WTC11 (cell line): ENCODE measurements at places on chromosomes 2 and 18. TPM values are rescaled to one million over a fixed set of nuclear protein-coding genes. Genes with fewer than 3 reads are reported as not detected.

GCG gene
- total RNA-seq: 0.14 TPM in 1 of 3 replicates, not detected in the others

DNA sequence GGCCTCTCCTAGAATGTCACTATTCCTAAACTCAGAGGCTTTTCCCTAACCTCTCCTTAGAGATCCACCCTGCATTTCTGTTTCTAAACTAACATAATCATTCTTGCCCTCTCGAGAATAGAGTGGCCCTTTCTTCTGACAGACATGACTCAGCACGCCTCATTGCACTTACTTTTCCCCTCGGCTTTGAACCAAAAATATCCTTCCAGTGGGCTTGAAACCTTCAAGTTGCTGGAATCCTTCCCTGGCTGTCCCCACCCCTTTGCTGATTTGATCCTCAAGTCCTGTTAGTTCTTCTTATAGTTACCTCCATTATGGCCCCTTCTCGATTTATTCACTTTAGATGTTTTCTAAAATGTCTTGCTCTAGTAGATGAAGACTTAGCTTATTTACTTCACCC lies 158.0 kb downstream of the LTBP1 start:
- DNase-seq: no peak

- DNase-seq: no peak
These were observed 9.1 kb downstream of the KCNF1 start for GRCh38 chr2:10920764-10921388.

DNA sequence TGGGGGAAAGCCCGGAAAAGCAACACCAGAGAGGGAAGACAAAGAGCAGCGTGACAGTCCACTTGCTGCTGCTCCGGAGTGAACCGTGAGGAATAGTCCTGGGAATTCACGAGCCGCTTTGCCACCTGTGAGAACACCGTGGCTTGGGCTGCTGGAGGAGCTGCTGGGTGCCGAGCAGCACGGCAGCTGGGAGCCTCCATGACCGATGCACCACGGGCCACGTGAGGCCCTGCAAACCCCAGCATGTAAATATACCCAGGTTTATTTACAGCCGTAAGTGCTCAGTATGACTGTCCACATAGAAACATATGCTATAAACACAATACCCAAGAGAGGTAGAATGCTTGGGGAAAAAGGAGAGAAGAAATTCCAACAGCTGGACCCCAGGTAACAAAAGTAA lies 65.1 kb downstream of the SMIM21 start:
- DNase-seq: no peak

DNA sequence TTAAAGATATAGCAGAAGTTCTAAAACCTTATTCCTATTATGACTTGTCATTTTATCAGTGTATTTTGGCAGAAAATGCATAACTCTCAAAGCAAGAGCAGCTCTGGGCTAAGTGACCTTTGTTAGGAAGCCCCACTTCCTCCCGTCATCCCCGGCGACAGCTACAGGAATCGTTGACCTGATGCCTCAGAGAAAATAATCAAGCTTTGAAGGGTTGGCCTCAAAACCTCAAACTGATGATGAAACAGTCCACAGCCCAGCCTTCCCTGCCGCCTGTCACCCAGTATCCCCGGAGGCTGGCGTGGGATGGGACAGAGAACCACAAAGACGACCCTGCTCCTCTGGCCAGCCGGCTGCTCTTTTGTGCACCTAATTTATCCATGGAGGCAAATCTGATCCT lies 65.3 kb downstream of the KCNF1 start:
- no peak for DNase-seq

DNA sequence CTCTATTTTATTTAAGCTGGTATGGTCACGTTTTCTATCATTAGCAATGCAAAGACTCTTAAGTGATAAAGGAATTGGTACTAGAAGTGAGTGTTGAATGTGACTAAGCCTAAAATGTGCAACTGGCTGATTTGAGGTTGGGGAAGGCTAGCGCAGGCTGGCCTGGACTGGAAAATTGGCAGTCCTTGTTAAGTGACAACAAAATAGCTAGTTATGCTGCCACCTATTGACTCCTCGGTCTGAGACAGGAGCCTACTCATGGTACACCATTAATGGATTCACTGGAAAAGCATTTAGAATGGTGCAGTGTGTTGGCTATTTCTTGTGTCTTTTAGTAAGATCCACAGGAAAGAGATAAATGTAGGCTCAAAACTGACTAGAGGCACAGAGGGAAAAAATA lies 5.7 kb upstream of the WIPF1 start:
- DNase-seq: peak; percentile 28

GRCh38 chr2:10331027-10331701 lies 28.5 kb downstream of the HPCAL1 start:
- peak; percentile 42 for DNase-seq

- no peak for DNase-seq
These were observed 4.2 kb upstream of the TRABD2A start for GRCh38 chr2:84885111-84885510.

LHCGR gene
- 0.21 to 0.34 TPM (median 0.31 TPM) in 3 replicates for total RNA-seq

GRCh38 chr2:111898703-111899514 lies 502 bp downstream of the MERTK start:
- DNase-seq: peak; percentile 57

- DNase-seq: no peak
These were observed 40.6 kb downstream of the DHX57 start for GRCh38 chr2:38835015-38835601.

DNA sequence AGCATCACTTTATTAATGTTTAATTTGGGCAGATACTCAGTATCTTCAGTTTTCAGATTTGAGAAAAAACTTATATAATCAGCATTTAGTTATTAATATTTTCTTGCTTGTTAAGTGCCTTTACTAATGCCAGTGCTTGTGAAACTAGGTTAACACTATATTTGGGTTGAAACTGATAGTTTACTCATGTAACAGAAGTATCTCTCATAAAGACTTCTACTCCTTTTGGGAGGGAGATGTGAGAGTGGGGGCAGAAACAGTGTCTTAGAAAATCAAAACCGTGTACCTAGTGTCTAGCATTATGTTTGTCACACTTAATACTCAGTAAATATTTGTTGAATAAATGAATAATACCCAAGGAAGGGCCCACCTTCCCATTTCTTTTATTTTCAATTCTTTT lies 129.5 kb downstream of the MSTN start:
- DNase-seq: no peak

NOSTRIN gene
- total RNA-seq: 0.22 to 0.46 TPM in 2 of 3 replicates, not detected in the other

GRCh38 chr2:134846213-134846612 lies 7.8 kb downstream of the ACMSD start:
- no peak for DNase-seq

RGPD4 gene
- 0.04 to 0.05 TPM in 2 of 3 replicates, not detected in the other for total RNA-seq

ABCA12 gene
- 0.04 TPM in 1 of 3 replicates, not detected in the others for total RNA-seq

TMEM169 gene
- 1.8 to 3.5 TPM (median 3.3 TPM) in 3 replicates for total RNA-seq

STAM2 gene
- 9.0 to 12.0 TPM (median 11.1 TPM) in 3 replicates for total RNA-seq
